ENCODE measurements at places on chromosomes 2 and 18.

GRCh38 chr2:134603966-134604365, 114.8 kb downstream of the TMEM163 start:
- no peak for DNase-seq

- no peak for DNase-seq
These were observed 31.7 kb downstream of the HRH4 start for GRCh38 chr18:24491927-24492834.

- DNase-seq = no peak
These were observed 20.4 kb downstream of the TPRKB start for GRCh38 chr2:73716543-73717250.

GRCh38 chr18:63262369-63263335, 56.9 kb downstream of the BCL2 start:
- DNase-seq = no peak

DNA sequence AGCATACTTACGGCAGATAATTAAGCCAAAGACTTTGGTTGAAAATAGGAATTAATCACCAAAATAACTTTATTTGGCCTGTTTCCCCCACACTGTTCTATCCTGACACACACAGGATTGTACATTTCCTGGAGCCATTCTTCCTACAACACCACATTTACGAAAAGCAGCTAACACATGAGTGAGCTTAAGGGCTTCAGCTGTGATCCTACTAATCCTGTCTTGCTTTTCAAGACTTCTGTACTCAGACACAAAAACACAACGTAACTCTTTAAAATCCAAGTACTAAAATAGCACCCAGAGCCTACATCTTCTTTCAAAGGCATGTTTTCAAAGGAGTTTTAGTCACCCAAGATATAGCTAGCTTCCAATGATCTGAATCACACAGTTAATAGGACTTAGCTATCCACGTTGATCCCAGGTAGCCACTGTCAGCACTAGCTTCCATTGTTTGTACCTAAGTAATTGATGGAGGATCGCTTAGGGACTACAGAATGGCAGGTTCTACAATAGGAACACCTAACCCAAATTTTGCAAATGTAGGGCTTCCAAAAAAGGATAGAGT, 42.8 kb upstream of the TTC39C start:
- no peak for DNase-seq

GRCh38 chr2:109133746-109134145, 4.7 kb downstream of the SH3RF3 start:
- DNase-seq = no peak

DNA sequence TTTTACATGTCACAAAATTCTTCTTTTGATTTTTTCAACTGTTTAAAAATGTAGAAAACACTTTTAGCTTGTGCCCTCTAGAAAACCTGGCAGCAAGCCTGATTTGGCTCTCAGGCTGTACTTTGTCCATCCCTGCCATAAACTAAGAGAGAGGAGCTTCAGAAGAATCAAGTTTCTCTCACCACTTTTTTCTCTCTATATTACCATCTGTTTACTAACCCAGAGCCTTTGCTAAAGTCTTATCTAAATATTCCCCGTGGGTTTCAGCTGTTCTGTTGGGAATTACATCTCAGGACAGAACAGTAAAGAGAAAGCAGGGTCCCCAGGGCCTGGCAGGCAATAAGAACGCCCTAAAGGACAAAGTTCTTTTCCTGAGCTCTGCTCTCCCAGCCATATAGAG, 409.1 kb upstream of the CRIM1 start:
- DNase-seq = no peak

GRCh38 chr2:98769114-98769476, 38.2 kb upstream of the MGAT4A start:
- DNase-seq = no peak

DNA sequence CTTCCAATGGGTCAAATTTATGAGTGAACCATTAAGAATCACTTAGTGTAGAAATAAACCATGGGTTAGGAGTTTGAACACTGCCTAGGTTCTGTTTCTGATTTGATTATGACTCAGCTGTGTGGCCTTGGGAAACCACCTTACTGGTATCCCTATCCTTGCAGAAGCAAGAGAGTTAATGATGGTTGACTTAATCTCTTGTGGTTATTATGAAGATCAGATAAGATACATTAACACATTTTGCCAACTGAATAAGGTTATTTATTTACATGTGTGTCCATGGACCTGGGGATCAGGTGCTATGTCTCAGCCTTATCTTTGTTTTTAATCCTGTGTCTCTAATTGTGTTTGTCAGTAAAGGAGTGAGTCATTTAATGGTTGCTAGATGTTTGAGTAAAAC, 5.4 kb upstream of the KCNJ13 start:
- DNase-seq = peak; percentile 67

DNA sequence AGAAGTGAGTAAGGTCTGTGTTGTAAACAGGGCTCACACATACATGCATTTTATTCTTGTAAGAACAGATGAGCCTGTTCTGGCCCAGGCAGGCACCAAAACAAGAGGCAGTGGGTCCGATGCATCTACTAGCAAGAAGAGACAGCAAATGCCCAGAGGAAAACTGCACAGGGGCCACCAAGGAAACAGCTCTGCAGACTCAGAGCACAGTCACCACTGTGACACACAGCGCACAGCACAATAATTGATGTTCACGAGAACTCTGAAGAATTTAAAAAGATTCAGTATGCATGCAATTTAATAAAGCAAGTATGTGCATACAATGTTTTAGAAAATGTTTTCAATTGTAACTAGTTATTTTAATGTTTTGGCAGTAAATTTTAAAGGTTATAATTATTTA, 24.8 kb downstream of the LONRF2 start:
- no peak for DNase-seq

GRCh38 chr2:147792966-147793617, 51.7 kb upstream of the ACVR2A start:
- DNase-seq = peak; percentile 86

DNA sequence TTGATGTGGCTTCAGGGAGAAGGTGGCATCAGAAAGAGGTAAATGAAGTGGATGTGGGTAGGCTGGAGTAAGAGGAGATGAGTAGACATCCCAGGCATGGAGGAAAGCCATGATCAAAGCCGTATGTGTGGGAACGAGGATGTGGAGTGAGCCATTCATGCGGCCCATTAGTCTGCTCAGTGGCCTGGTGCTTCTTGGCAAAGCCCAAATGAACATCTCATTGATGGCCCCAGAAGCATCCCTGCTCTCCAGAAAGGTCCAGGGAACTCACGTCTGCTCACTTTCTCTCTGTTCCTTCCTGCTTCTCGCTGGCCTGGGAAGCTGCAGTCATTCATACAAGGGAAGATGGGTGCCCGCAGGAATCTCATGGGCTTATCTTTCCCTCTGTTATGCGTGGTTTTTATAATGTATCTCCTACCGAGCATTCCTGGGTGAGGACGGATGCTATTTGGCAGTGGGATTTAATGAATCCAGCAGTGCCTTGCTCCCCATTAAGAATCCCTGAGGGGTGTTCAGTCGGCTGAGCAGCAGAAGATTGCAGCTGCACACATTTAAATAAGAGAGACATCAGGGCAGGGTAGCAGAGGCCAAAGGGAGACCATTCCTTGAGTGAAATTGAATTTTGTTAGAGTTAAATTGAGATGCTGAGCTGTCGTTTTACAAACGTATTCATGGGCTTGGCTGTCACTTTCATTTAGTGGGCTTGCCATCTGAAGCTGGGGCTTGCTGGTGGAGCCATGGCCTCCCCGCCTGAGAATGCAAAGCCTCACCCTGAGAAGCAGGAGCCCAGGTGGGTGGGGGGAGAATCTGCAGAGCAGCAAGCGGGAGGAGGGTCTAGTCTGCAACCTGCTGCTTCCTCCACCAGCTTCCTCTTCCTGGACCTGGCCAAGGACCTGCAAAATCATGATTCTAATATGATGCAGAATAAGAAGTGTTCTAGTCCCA, 64.5 kb downstream of the LYPD1 start:
- no peak for DNase-seq

DNA sequence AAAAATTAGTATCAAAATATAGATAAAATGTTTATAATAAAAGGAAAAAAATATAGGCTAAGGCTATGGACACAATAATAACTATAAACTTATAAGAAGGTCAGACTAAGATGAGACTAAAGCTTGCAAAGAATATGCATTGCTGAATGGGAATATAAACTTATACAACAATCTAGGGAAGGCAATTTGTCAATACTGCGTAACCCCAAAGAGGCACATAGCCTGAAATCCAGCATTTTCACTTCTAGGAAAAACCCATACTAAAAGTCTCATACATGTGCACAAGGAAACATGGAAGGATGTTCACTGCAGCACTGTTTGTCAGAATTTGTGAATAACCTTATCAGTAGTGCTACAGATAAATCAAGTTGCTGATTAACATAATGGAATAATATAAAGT, 45.5 kb downstream of the FANCL start:
- no peak for DNase-seq

- peak; percentile 81 for DNase-seq
These were observed 606 bp downstream of the TMEM237 start for GRCh38 chr2:201642579-201643215.

Data from EL (cell line).